ENCODE measurements at places on chromosomes 1 and 21.

DNA sequence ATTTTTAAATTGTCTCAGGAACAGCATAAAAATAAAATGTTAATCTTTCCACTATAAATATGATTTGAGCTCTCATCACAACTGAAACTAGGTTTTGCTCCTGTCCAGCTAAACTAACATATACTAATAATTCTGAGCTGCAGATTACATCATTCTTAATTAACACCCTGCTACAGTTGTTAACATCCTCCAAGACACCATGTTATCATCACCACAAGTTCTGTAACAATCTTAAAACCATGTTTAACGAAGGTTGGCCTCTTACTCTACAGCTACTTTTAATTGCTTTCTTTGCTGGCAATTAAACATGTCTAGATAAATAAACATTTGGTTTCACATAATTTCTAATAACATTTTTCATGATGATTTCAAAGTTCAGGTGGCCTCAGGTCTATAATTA, 240.9 kb downstream of the FAF1 start:
- no peak for DNase-seq

GRCh38 chr1:15220825-15221431, 26.1 kb upstream of the FHAD1 start:
- no peak for DNase-seq

GRCh38 chr1:93815366-93816110, 63.5 kb downstream of the DNTTIP2 start:
- no peak for DNase-seq

- no peak for DNase-seq
These were observed 1.7 kb upstream of the NENF start for GRCh38 chr1:212430955-212431394.

DNA sequence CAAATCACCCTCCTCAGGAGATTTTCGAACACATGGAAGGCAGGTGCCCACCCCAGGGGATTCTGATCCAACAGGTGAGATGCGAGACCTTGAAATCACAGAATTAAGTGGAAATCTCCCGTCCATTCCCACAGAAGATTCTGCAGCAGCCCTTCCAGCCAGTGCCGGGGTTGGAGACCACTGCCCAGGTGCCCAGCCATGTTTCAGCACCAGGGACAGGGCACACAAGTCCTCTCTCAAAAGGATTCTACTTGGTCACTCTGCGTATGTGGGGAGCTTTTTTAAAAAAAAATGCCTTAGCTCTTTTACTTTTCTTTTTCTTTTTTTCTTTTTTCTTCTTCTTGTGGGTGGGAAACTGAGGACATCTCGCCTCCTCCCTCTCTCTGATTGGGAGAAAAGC, 80.7 kb downstream of the VWA5B1 start:
- DNase-seq, result no peak

- no peak for DNase-seq
These were observed at the start of gene RXFP4 for GRCh38 chr1:155940993-155941844. Gene RXFP4, plus strand, starts transcription at chr1:155941638. Its CDS starts 72 bp downstream, at chr1:155941710.

- DNase-seq, result no peak
These were observed 5.7 kb downstream of the PARK7 start for GRCh38 chr1:7967196-7967595.

DNA sequence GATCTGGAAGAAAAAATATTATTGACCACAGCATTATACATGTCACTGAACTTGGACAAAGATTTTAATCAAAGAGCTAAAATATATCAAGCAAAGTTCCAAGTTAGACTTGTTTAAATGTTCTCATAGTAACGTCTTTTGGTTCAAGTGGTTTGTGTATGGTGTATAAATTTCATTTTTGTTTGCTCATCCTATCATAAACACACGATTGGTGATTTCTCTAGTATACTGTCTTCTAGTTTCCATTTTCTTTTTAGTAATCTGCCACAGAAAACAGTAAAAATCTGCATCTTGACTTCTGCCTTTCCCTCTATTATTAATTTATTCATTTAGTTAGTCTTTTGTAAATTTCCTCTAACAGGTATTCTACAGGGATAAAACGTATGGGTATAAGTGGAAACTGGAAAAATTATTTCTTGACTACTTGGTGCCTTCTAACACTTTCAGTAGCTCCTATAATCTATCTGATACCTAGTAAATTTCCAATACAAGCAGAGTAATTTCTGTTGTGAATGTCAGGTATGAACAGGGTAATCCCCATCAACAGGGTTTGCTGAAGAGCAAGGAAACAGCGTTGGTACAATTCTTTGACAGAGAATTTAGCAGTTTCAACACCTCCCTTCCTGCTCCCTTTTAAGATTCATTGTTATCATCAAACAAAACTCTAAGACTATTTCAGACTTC, 268.0 kb downstream of the PTPRC start:
- no peak for DNase-seq

GRCh38 chr1:95388031-95388430, 154.0 kb downstream of the RWDD3 start:
- no peak for DNase-seq

GRCh38 chr1:17568014-17568900, 28.8 kb downstream of the ARHGEF10L start:
- DNase-seq, result no peak

- no peak for DNase-seq
These were observed 88.1 kb upstream of the HIVEP3 start for GRCh38 chr1:42006836-42007235.

- DNase-seq, result no peak
These were observed 11.2 kb upstream of the NTMT2 start for GRCh38 chr1:170134521-170134920.

DNA sequence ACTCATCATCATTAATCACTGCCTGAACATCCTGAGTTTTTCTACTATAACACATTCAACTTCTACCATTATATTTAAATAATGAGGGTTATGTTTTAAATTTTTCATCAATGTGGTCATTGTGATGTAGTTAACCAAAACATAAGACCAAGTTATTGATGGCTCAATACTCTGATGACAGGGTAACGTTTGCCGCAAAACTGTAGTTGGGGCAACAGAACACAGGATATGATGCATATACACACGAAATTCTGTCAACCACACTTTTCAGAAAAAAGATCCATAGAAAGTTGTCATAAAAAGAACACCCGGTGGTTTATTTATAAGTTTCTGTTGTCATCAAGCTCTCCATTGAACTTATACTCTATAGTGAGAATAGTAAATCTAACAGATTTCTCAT, 121.7 kb upstream of the COL11A1 start:
- no peak for DNase-seq
